ENCODE measurements at places on chromosomes 7 and 10.

DNA sequence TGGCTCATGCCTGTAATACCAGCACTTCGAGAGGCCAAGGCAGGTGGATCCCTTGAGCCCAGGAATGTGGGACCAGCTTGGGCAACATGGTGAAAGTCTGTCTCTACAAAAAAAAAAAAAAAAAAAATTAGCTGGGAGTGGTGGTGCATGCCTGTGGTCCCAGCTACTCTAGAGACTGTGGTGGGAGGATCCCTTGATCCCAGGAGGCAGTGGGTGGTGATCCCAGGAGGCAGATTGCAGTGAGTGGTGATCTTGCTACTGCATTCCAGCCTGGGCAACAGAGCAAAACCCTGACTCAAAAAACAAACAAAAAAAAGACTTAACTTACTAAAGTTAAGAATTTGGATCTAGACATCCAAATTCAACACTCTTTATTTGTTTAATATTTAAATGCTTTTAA lies 10.2 kb upstream of the ADO start:
- no peak for DNase-seq

DNA sequence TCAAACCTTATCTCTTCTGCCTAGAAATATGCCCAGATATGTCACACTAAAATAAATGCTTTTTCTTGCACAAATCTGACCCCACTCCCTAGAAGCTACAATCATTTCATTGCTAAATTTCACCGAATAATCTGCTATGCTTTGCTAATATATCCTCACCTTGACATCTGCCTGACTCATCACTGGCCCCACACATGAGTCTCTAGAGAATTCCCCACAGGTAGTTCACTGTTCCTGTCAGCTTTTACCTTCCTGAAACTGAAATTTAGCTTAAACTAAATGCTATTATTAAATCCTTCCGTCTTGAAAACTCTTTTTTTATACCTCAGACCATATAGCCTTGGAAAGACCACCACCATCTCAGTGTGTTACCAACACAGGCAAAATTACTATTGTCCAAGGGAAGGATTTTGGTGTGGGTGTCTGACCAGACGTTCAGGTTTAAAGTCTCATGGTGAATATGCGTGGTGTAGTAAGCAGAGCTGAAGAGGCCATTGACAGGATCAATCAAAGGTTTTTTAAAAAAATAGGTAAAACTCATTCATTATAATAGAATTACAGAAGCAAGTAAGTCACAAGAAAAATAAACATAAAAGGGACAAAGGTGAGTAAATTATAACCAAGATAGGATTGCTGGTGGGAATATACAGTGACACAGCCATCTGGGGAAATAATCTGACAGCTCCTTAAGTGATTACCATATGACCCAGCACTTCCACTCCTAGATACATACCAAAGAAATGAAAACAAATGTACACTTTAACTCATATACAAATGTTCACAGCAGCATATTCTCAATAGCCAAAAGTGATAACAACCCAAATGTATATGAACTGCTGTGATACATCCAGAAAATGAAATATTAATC lies 173.5 kb downstream of the KMT2E start:
- no peak for DNase-seq

DNA sequence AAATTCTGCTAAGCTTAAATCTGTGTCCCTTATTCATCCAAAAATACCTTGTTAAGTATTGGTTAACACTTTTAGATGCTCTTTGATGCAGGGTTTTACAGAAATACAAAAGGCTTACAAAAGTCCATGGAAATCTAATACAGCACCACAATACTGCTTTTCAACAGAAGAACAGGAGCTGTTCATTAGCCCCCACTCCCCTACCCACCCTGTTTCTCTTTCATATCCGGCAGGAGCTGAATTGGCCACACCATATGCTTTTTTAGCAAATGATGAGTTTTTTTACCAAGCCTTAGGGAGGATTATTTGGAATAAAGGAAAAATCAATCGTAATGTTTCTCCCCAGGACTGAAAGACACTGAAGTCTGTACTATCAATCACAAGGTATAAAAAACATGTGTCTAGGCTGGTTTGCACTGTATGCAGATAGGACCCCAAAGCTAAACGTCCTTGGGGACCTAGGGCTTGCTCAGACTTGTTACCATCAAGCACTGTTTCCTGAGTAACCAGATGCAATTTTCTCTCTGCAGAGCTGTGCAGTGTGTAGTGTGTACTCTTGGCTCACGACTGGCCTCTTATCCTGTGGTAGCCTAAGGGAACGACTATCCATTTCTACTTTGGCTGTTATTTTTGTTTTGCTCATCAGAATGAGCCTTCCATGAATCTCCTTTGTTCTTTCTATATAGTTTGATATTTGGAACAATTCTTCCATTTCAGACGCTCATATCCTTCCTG lies 143.3 kb upstream of the LRGUK start:
- no peak for DNase-seq

DNA sequence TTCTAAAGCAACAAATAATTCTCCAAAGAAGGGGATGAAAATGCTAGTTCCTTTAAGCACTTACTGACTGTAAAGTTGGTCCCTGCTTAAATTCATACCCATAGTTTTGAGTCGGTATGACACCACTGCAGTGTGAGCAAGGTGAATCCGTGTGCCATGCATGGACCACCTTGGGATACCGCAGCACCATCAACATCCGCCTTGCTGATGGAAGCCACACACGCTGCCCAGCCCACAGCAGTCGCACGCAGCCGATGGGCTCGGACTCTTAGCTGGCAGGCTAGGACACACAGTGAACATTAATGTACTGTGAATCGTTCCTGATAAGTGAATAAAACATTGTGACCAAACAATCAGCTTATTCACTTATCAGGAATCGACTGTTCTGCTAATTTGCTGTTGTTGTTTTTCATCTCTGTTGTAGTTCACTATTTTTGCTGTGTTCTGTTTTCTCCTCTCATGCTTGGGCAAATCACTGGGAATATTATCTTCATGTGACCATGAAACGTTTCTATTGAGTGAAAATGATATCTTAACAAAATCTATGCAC lies 275.5 kb downstream of the USP6NL start:
- DNase-seq, result no peak

GRCh38 chr10:71402005-71402404 lies 5.3 kb downstream of the CDH23 start:
- DNase-seq, result no peak

GRCh38 chr10:51109801-51110533 lies 35.7 kb downstream of the PRKG1 start:
- DNase-seq, result no peak

GRCh38 chr10:128027822-128028507 lies 98.3 kb downstream of the MKI67 start:
- DNase-seq, result no peak

DNA sequence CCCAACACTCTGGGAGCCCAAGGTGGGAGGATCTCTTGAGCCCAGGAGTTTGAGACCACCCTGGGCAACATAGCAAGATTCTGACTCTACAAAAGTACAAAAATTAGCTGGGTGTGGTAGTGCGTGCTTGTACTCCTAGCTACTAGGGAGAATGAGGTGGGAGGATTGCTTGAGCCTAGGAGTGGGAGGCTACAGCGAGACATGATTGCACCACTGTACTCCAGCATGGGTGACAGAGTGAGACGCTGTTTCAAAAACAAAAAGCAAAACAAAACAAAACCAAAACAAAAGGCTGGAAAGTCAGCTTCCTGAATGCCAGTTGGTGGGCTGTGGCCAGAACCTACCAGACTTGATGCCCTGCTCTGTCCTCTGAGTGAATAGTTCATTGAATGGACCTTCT lies 242.8 kb downstream of the PHTF2 start:
- DNase-seq, result no peak

DNA sequence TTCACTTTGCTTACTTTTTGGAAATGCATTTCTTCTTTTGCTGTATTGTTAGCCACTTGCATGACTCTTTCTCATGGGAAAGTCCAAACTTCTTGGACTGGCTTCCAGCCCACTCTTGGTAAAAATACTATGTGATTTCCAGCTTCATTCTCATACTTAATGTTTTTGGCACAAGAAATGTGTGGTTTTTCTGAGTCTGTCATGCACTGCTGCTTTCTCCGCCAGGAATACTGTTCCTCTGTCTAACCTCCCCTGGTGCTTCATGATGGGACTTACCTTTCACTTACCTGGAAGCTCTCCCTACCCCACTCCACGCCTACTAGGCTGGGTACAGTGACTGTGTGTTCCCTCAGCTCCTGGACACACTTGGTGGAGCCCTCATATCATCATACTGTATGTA lies 18.7 kb downstream of the MGAM2 start:
- no peak for DNase-seq

DNA sequence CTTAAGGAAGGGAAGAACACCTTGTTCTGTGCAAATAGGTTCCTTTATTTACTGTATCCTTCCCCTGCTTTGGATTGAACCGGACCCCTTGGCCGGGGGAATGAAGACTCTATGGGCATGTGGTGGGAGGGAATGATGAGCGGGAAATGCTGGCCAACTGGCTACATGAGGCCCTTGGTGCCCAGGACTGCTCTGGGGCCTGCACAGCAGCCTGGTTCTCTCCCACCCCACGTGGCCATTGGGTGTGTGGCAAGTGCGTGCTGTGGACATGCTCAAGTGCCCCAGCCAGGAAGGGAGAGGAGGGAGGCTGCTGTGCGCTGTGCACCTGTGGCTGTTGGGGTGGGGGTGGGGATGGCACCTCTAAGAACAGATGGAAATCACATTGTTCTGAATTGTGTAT lies 917.0 kb upstream of the GHITM start:
- no peak for DNase-seq

GRCh38 chr10:113415246-113415645 lies 137.6 kb upstream of the HABP2 start:
- DNase-seq, result no peak

GRCh38 chr10:24091256-24091655 lies 117.7 kb upstream of the KIAA1217 start:
- DNase-seq, result no peak

DNA sequence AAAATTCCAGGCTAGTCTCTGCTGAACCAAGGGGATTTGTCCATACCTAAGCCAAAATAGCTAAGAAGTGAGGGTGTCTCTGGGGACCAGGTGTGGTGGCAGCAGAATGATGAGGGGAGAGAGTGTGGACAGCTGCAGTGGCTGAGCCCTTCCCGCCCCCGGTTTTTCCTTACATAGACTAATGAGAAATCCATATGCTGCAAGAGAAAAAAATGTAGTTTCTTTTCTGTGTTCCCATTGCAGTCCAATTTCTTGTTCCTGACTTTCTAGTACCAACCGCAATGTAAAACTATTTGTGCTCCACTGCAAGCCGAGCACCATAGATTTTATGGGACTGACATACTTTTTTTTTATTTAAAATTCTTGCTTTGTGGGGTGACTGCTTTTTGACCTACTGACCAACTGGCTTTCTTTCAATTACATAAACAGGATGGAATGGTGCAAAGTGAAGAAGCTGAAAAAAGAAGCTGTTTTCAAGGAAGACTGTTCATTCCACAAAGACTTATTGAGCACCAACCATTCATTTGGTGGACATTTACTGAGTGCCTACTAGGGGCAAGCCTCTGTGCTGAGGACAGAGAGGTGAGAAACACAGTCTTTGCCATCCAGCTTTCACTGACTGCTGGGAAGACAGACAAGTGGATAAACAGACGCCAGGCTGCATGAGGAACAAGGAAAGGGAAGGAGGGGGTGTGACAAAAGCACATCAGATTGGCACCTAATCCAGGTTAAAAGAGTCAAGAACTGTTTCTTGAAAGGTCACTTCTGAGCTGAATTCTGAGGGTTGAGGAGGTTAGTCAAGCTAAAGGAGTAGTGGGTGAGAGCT lies 9.8 kb downstream of the CEP41 start:
- DNase-seq, result no peak

GRCh38 chr10:124512600-124512999 lies 51.0 kb downstream of the LHPP start:
- DNase-seq, result no peak

GRCh38 chr10:61836888-61837754 lies 64.4 kb upstream of the ARID5B start:
- no peak for DNase-seq

- DNase-seq, result no peak
Measured at GRCh38 chr10:65325913-65326312, 1599.9 kb upstream of the LRRTM3 start.

GRCh38 chr7:134618756-134619530 lies 27.7 kb upstream of the BPGM start:
- DNase-seq, result no peak

Data from stimulated activated CD4-positive, alpha-beta T cell treated with anti-CD3 and anti-CD28 coated beads, Interleukin-4, amount 100 ng/mL, for 24 hours (primary cell).